ENCODE measurements at places on chromosomes 1 and 21.

GRCh38 chr1:72830606-72831390 is 548.5 kb upstream of the NEGR1 start:
- DNase-seq, result no peak

- DNase-seq, result no peak
Measured at GRCh38 chr1:172089768-172090510, 248.6 kb downstream of the DNM3 start.

DNA sequence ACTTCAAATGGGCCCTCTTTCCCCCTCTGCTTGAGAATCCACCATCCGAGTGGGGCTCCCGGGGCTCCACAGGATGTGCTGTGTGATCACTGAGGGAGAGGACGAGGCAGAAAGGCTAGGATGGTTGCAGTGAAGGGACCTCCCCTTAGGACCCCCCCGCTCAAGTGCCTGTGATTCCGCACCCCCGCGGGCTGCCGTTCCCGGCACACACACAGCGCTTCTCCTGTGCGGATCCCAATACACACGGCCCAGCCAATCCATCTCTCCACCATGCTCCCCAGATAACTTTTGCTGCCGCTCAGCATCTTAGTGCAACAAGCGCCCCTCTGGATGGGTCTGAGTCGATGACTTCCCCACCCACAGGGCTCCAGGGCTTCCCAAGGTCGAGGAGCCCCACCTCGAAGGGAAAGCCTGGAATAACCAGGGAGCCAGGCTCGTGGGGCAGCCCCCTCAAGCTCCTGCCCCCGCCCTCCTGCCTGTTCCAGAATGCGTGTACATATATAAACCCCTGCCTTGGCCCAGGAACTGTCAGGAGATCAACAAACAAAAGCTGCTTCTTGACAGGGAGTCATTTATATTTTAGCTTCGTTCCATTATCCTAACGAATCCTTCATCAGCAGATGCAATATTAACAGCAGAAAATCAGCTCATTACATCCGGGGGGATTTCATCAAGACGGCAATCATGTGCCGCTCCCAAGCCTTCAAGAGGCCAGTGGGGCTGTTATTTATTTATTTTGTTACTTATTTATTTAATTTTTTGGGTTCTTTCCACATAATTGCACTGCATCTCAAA is 83.7 kb downstream of the CASZ1 start:
- DNase-seq, result no peak

DNA sequence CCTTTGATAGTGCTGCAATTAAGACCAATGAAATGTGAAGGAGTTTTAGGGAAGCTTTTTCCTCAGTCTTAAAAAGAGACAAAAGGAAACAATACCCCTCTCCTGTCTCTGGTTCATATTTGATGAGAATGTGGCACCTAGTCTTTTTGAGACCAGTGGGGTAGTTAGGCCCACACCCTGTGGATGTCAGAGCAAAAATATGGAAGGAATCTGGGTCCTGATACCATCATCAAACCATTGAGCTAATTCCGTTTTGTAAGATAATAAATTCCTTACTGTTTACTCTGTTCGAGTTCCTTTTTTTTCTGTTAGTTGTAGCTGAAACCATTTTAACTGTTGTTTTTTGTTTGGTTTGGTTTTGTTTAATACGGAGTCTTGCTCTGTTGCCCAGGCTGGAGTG is 33.3 kb downstream of the PTPRC start:
- DNase-seq, result no peak

GRCh38 chr1:118303064-118303463 is 118.0 kb upstream of the SPAG17 start:
- DNase-seq, result no peak

DNA sequence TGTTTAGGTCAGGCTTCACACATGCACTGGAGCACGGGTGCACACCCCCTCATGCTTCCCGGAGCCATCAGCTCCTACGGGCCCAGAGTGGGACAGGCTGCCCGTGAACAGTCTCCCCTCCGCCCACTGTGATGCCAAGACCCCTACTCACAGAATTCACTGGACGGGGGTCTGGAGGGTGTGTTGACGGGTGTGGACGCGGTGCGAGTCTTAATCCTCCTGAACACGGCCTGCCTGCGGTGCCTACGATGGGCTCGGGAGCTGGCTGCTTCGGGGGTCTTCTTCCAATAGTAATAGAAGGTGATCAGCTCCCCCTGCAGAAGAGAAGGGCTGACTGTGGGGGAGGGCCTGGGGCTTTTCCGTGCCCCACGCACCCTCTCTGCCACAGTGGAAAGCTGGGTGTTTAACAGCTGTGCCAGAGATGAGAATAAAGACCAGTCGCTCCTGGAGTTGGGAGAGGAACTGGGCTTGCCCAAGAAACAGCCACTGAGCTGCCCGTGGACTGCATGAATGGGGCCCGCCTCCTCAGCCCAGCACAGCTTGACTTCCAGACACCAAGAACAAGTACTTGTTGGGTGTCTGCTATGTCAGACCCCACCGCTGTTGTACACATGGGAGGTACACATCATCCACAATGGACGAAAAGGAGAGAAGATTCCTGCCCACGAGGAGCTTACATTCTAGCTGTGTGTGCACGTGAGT is 47.9 kb downstream of the SLC45A1 start:
- no peak for DNase-seq

GRCh38 chr1:10622910-10623685 is 148.3 kb downstream of the PEX14 start:
- DNase-seq, result no peak

DNA sequence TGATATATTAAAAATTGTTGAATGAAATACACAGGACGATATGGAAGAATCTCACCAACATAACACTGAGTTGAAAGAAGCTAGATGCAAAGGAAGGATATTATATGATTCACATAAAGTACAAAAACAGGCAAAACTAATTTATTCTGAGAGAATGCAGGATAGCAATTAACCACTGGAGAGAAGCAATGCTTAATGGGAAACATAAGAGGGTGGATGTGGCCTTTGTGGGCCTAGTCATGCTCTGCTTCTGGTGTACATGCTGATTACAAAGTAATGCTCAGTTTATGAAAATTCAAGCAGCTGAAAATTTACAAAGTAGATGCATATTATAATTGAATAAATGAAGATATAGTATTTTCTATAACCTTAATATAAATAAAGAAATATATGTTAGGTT is 326.4 kb upstream of the ADAMTS5 start:
- DNase-seq, result no peak

DNA sequence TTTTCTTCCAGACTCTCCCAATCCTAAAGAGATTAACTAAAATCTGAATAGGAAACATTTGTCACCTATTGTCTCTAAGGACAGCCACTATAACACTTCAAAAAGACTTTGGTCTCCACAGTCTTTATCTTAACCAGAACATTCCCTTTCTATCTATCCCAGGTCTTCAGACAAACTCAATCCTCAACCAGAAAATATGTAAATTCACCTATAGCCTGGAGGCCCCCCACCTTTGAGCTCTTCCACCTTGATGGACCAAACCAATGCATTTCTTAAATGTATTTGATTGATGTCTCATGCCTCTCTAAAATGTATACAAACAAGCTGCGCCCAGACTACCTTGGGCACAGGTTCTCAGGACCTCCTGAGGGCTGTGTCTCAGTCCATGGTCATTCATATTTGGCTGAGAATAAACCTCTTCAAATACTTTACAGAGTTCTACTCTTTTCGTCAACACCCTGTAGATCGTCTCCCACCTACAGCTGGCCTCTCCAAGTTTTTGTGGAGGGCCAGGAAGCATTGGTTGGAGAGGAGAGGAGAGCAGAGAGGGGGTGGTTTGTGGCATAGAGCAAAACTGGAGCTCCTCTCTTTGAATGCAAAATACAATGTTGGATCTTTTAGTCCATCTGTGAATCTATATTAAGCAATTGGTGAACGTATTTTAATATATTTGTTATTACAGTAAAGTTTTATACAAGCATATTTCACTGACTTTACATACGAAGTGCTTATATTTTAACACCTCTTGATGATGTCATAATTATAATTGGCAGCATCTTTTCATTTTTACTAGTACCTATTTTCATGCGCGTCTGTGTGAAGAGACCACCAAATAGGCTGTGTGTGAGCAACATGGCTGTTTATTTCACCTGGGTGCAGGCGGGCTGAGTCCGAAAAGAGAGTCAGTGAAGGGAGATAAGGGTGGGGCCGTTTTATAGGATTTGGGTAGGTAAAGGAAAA is 230.7 kb upstream of the DUSP10 start:
- DNase-seq, result no peak

GRCh38 chr1:19903621-19904020 is 19.8 kb downstream of the PLA2G2E start:
- no peak for DNase-seq

DNA sequence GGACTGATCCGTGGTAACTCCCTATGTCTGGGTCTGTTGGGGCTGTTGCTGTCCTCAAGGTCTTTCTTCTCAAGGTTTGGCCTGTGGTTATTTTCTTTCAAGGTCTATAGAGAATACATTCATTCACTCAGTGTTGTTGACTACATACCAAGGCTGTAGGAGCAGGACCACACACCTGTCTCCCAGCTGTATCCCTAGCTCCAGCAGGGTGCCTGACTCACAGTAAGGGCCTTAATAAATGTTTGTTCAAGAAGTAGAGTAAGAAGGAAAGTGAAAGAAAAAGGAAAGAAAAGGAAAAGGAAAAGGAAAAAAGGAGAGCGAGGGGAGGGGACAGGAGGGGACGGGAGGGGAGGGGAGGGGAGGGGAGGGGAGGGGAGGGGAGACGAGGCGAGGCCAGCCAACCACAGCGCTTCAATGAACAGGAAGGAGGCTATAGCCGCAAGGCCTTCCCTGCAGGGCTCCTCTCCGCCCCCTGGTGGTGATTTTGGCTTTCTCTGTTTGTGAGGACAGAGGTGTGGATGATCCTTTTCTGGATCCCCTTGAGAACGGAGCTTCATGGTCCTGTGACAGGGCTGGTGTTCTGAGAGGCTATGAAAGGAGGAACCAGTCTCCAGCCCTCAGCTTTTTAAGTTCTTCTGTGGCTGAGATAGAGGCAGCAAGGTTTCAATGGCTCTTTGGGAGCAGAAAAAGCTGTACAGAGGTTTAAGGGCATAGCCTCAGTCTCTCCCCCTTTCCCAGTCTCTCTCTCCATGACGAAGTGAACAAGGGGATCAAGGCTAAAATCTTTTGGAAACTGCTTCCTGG is 30.6 kb upstream of the LCE5A start:
- no peak for DNase-seq

GRCh38 chr21:24420689-24421088 is 1186.6 kb downstream of the MRPL39 start:
- DNase-seq, result no peak

DNA sequence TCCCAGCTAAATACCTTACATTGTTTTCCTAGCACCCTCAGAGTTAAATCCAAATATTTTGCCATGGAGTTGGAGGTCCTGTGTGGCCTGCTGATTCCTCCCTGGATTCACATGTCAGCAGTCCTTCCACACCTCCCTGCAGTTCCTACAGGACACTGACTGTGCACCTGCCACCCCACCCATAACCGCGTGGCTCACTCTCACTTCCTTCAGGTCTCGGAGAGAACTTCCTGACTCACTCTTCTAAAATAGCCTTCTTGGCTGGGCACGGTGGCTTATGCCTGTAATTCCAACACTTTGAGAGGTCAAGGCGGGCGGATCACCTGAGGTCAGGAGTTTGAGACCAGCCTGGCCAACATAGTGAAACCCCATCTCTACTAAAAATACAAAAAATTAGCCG is 8.4 kb upstream of the CAMTA1 start:
- no peak for DNase-seq

DNA sequence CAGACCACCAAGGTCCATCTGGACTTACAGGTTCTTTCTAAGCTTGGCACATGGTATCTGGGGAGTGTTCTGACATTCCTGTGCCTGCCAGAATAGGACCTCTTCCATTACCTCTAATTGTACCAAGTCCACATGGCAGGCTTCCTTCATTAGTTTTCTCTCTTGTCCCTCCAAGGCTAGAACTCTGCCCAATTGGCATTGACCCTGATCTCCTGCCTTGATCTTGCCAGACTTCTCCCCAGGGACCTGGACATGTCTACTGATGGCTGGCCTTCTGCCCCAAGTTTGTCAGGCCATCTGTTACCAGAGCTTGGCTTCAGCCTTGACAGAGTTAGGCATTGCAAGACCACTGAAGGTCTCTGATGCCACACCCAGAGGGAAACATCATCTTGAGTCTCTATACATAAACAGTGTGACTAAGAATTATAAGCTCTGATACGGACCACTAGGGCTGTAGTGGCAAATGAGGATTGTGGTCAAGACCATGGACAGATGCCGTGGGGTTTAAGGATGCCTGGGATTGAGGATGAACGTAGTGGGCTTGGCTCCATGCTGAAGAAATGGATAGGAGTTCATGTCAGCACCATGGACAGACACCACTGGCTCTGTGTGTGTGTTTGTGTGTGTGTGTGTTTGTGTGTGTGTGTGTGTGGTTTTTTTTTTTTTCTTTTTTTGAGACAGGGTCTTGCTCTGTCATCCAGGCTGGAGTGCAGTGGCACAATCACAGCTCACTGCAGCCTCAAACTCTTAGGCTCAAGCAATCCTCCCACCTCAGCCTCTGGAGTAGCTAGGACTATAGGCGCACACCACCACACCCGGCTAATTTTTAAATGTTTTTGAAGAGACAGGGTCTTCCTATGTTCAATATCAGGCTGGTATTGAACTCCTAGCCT is 19.5 kb upstream of the PSMB2 start:
- DNase-seq, result peak; percentile 25

GRCh38 chr1:185049670-185050069 is 4.3 kb downstream of the RNF2 start:
- no peak for DNase-seq

DNA sequence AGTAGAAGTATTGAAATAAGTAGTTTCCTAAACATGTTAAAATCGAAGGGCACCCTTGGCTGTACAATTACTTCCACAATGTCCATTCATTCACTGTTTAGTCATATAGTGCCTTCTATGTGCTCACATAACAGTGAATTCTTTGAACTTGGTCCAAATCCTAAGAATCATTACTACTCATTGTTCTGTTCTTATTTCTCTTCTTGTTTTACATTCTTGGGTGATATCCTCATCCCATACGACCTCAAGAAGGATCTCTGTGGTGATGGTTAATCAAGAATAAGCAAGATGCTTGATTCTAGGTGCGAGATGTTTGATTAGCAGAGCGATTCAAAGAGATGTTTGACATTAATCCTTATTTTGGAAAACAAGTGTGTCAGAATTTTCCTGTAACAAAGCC is 667.4 kb upstream of the ZP4 start:
- no peak for DNase-seq

- DNase-seq, result no peak
Measured at GRCh38 chr1:213448360-213448759, 397.3 kb downstream of the RPS6KC1 start.

DNA sequence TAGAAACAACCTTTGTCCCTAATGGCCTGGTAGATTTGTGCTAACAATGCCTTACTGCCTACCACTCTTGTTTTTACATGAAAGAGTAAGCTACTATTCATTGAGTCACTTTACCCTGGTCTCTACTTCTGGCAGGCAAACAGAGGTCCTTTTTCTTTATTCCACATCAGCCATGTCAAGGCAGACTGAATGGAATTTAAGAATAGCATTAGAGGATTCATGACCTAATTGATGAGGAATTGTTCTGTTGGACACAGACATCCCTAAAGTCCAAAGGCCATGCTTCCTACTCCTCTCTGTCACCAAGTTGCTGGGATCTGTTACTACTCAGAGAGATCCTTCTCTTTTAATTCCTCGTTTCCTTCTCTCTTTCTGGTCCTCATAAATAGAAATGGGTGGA is 229.1 kb upstream of the ZP4 start:
- DNase-seq, result no peak

- no peak for DNase-seq
Measured at GRCh38 chr1:63955370-63956145, 181.7 kb downstream of the ROR1 start.

Data from right renal cortex interstitium (tissue), 3 donors.